Activated T-cell treated with anti-CD3 and anti-CD28 coated beads, Interleukin-2, amount 50 U/mL, for 72 hours (primary cell): ENCODE measurements at places on chromosomes 3 and 15. TPM values are rescaled to one million over a fixed set of nuclear protein-coding genes. Genes with fewer than 3 reads are reported as not detected.

ARRDC4 gene
- 1.5 TPM for total RNA-seq

SLC24A5 gene
- not detected for total RNA-seq

ADPRH gene
- 6.3 TPM for total RNA-seq

DNAH12 gene
- 0.26 TPM for total RNA-seq

NR2F2 gene
- not detected for total RNA-seq

SLC7A14 gene
- total RNA-seq = not detected

GP5 gene
- total RNA-seq = 1.9 TPM

GPR149 gene
- not detected for total RNA-seq

DNA sequence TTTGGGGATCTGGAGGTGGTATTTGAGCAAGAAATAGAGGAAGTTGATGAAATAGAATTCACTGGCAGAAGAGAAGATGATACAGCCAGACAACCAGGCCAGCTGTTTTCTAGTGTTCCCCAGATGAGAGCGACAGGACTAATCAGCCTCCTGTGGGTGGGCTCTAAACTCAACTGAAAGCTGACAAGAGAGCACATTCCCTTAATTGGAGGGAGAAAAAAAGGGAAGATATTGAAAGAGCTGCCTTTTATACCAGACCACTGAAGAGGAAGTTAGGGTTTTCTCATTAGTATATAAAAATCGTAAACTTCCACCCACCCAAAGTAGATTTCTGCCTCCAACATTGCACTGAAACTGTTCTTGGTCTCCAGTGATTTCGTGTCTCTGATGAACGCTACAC, 6.5 kb upstream of the TM4SF19 start:
- no peak for DNase-seq

DNA sequence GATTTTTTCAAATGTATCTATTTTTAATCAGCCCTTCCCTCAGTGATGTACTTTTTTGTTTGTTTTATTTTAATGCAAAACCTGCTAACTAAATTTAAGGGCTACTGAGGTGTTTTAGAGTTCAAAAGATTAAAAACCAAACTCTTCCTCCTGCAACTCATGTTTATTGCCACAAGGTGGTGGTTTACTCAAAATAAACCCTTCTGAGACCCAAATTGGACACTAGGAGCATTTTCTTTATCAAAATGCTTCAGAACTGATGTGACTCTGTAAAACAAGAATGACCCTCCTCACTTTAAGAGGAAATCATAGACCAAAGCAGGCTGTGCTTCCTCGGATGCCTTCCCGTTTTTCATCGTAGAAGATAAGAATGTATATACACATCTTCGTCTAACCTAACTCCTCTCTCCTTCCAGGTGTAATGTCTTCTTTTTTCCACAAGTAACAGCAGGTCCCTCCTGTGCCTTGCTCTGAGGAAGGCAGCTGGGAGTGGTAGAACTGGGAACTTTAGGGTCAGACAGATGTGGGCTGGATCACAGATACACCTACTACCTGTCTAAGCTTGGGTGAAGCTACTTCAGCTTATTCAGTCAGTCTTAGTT, 2.9 kb upstream of the NME9 start:
- DNase-seq = no peak

DNA sequence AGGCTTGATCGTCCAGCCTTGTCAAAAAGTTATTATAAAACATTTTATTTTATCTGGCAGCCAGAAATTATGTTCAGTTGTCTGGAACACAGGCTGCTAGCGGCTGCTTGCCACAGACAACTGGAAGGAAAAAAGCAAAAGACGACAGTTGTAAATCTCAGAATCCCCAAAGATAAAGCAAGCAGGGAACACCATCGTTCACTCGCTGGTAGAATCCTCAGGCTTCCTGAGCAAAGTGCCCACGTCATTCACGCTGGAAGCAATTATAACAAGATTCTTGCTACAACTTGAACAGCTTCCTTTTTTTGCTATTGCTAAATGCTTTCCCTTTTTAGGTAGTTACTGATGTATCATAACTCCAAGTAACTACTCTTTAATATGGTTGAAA, 33.6 kb downstream of the ADAMTS17 start:
- DNase-seq = no peak

GRCh38 chr3:60855250-60855649, 396.0 kb downstream of the FHIT start:
- DNase-seq = no peak

DNA sequence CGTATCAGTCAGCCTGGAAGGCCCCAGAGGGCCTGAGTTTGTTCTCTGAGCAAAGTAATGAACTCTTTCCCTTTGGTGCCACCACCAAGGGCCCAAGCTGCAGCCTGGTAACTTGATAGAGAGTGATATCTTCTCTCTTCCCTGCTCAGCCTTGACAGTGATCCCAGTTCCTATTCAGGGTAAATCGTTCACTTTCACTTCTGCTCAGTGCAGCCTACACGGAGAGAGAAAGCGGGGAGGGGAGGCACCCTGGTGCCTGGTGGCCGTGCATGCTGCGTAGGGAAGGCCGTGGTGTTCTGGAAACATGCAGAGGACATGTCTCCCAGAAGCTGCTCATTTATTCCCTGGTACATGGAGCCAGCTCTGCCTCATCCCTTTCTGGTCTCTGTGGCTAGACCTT, 54.9 kb downstream of the KIF9 start:
- no peak for DNase-seq

GRCh38 chr3:129940086-129940485, 34.4 kb upstream of the TRH start:
- no peak for DNase-seq

DNA sequence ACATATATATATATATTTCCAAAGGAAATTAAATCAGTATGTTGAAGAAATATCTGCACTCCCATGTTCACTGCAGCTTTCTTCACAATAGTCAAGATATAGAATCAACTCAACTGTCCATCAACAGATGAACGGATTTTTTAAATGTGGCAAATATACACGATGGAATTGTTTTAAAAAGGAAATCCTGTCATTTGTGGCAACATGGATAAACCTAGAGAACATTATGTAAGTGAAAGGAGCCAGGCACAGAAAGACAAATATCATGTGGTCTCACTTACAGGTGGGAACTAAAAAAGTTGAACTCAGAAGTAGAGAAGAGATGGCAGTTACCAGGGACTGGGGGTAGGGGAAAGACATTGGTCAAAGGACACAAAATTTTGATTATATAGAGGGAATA, 253.7 kb downstream of the ULK4 start:
- DNase-seq = no peak

DNA sequence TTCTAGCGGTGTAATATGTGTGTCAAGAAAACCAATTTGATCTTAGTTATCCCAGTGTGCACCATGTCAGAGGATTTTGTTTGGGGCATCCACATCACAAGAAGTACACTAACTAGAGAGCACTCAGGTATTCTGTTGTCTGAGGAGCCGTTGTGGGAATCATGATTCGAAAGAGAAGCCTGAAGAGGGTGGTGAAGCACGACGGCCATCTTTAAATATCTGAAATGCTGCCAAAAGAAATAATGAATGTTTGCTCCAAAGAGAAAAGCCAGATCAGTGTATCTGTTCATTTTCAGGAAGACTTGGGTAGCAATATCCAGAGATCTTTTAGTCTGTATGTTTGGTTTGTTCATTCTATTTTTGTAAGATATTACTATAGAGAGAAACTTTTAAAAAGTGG, 180.7 kb downstream of the KLHL25 start:
- DNase-seq = no peak

GRCh38 chr3:145936971-145937370, 224.0 kb downstream of the PLOD2 start:
- no peak for DNase-seq

DNA sequence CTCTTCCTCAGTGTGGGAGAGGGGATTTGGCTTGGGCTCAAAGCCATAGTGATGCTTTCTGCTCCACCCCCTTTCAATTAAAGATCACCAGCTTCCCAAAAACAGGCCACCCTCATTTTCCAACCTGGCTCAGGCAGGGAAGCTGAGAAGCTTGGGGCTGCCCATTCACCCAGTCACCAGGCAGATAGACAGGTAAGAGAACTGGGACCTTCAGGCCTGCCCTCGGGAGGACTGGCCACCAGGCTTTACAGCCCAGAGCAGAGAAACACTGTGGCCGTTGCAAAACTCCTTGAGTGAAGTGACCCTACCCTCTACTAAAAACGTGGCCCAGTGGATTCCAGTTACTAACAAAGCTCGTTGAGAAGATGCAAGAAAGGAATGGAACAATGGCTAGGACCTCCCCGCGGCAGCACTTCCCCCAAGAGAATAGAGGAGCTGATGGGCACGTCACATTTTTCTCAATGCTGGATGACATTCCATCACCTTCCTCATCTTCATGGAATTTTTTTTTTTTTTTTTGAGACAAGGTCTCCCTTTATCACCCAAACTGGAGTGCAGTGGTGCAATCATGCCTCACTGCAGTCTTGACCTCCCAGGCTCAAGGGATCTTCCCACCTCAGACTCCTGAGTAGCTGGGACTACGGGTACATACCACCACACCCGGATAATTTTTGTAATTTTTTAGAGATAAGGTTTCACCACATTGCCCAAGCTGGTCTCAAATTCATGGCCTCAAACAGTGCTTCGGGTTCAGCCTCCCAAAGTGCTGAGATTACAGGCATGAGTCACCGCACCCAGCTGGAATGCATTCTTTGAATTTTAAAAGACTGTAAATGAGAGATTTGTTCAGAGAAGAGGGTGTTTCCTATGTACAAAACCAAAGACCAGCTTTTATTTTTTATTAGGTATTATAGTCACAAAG, 37.9 kb downstream of the LIPC start:
- no peak for DNase-seq

DNA sequence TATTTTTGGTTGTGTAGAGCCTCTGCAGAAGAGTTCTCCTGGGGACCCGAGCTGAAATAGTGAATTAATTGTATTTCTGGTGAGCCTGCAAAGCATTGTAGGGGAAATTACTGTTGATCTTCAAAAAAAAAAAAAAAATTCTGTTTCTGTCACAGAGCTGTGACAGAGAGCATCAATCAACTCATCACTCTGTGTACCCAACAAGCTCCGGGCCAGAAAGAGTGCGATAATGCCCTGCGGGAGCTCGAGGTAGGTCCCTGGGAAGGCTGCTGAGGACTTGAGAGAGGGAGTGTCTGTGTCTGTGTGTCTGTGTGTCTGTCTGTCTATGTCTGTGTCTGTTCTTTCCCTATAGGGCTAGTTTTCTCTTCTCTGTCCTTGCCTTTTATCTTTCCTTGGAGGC, 294.4 kb upstream of the TPM1 start:
- DNase-seq = no peak

- DNase-seq = no peak
Observed at GRCh38 chr15:45457220-45457619, 65.3 kb downstream of the SLC30A4 start.

DNA sequence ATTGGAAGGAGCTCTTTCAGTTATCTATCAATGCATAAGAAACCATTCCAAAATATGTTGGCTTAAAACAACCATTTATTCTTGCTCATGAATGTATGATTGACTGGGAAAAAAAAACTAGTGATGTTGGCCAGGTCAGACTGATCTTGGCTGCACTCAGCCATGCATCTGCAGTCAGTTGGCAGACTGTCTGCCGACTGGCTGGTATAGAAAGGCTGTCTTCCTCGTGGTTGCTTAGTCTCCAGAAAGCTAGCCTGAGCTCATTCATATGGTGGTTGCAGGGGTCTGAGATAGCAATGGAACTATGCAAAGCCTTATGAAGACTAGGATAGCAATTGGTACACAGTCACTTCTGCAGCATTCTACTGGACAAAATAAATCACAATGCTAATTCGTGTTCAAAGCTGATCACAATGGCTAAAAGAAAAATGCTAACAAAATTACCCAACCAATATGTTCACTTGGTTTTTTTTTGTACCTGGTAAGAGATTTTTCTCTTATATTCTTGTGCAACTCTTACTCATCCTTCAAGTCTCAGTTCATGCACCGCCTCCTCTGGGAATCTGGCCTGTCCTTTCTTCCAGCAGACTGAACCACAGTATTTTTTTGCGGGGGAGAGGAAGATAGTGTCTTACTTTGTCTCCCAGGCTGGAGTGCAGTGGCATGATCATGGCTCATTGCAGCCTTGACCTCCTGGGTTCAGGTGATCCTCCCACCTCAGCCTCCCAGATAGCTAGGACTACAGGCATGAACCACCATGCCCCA, 126.8 kb downstream of the KCNAB1 start:
- DNase-seq = no peak
